Neural crest cell (in vitro differentiated cells): ENCODE measurements at places on chromosomes 7 and 10. TPM values are rescaled to one million over a fixed set of nuclear protein-coding genes. Genes with fewer than 3 reads are reported as not detected.
A peak's percentile ranks its signal among the peaks of the same experiment; 100 is the strongest.

DNA sequence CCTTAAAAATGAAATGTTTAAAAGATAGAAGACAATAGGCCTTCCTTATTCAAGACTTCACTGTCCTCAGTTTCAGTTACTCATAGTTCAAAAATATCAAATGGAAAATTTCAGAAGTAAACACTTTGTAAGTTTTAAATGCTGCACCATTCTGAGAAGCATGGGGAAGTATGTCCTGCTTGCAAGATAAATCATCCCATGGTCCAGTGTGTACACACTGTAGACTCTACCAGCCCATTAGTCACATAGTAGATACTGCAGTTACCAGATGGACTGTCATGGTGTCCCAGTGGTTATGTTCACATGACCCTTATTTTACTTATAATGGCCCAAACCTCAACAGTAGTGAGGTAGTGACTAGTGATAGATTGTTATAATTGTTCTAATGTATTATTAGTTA is 69.5 kb downstream of the PTPN12 start:
- DNase-seq: no peak

DNA sequence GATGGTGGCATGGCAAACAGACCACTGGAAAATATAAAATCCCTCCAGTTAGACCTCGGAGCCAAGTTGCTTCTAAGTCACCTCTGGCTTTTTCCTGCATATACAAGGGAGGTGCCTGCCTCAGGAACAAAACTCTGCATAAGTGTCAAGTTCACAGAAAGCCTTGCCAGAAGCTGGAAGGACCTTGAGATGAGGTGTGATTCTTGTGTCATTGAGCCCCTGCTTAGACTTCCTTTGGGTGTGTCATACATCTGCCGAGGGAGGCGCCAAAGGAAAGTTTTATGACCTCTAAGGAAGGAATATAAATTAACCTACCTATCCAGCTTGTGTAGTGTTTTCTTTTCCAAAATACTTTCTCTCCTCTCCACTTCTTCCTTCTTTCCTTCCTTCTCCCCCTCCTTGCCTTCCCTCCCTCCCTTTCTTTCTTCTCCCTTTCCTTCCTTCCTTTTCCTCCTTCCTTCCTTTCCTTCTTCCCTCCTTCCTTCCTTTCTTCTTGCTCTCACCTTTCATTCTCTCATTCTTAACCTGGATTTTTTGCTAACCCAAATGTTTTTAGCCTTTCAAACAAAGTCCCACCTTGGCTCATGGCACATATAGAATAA is 75.2 kb downstream of the TRIL start:
- DNase-seq: no peak

DNA sequence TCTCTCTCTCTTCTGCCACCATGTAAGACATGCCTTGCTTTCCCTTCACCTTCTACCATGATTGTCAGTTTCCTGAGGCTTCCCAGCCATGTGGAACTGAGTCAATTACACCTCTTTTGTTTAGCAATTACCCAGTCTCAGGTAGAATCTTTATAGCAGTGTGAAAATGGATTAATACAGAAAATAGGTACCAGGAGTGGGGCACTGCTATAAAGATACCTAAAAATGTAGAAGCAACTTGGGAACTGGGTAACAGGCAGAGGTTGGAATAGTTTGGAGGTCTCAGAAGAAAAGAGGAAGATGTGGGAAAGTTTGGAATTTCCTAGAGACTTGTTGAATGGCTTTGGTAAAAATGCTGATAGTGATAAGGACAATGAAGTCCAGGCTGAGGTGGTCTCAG is 15.6 kb downstream of the GALNTL5 start:
- DNase-seq: no peak

- peak; percentile 52 for DNase-seq
These were observed 344.6 kb upstream of the SHH start for GRCh38 chr7:156156734-156157408.

Gene PRKAR2B
- total RNA-seq: 14.2 and 14.4 TPM in 2 replicates

DNA sequence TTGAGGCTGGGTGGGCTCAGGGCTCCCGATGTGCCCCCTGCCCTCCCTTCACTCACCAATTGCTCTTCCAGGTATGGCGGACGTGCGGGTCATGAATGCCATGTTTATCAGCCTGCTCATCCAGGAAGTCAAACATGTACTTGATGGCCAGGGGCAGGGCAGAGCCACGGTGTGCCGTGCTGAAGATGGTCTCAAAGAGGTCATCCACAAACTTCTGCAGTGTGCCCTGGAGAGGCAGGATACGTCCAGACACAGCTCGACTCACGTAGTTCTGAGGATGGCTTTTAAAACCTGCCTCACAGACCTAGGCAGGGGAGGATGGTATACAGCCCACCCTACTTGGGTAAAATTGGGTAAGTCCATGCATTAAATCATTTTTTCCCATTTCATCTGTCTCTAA is 431.2 kb downstream of the PLXNA4 start:
- DNase-seq: no peak

Gene STOX1
- 8.7 and 8.8 TPM in 2 replicates for total RNA-seq

Gene BEND7
- 21.9 and 25.0 TPM in 2 replicates for total RNA-seq
